ENCODE measurements at places on chromosomes 2 and 18. TPM values are rescaled to one million over a fixed set of nuclear protein-coding genes. Genes with fewer than 3 reads are reported as not detected.

The MEP1B gene
- not detected for total RNA-seq

The EFHD1 gene
- total RNA-seq: 0.45 TPM

The MFSD2B gene
- not detected for total RNA-seq

The GPAT2 gene
- total RNA-seq: 10.2 TPM

The MYL1 gene
- total RNA-seq: not detected

The LRRC30 gene
- not detected for total RNA-seq

The G6PC2 gene
- total RNA-seq: not detected

The UCN gene
- total RNA-seq: 1.1 TPM

The MC2R gene
- not detected for total RNA-seq

The RAX gene
- total RNA-seq: not detected

The COX5B gene
- 198 TPM for total RNA-seq

The PARD6G gene
- 0.54 TPM for total RNA-seq

The FZD7 gene
- 35.8 TPM for total RNA-seq

The STAT4 gene
- total RNA-seq: 0.54 TPM

The RAB6C gene
- not detected for total RNA-seq

The PLB1 gene
- total RNA-seq: 2.7 TPM

The HOXD10 gene
- not detected for total RNA-seq
